Stomach (tissue), 19 donors: ENCODE measurements at places on chromosomes 13 and 19.

DNA sequence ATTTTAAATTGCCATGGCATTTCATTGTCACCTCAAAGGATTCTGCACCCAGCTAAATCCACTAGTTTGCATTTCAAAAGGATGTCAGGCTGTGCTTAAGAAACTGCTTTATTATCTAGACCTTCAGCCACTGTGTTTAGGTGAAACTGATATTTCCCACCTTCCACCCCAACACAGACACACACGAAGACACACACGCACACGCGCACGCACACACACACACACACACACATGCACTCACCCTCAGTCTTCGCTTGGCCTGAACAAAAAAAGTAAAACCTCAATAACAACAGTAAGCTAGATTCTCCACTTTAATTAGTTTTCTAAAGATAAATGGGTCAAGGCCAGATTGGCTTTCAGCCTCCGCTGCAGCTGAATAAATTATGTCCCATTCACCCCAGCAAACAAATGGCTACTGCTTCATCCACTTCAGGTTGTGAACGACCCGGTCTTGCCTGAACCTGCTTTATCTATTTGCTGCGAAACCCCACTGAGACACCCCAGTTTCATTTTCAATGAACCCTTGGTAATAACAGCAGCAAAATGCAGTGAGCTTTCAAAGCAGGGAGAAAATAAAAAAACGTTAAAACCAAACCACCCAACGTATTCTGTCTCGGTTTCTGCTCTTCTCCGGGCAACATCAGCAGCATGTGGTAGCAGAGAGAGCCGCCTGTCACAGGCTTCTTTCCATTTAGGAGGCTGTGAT lies 166.8 kb downstream of the DCT start:
- H3K4me3 ChIP-seq: no peak overlapping the region
- H3K27me3 ChIP-seq: no peaks in the 10 kb centered on the region
- H3K36me3 ChIP-seq: no peaks in the 10 kb centered on the region
- DNase-seq: no peak

DNA sequence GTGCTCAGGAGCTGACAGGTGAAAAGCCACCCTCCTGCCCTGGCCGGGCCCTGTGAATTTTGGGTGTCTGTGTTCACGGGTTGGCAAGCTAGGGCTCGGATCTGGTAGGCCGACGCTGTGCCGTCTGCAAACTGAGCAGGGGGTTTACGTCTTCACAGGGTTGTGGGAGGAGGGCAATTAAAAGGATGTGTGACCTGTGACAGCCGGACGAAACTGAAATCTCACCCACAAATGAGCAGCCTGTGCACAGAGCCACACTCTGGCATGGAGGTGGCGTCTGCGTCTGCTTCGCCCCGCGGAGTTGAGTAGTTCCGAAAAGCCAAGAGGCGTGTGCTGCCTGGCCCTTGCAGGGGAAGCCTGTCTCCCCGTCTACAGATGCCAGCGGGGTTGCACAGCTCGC lies 117.3 kb downstream of the KDM4B start:
- no peak overlapping the region for H3K4me3 ChIP-seq
- peaks cover 76% of the 10 kb centered on the region for H3K36me3 ChIP-seq
- H3K27me3 ChIP-seq: no peaks in the 10 kb centered on the region
- peaks cover 7% of the 10 kb centered on the region for H3K4me1 ChIP-seq
- no peak overlapping the region for H3K27ac ChIP-seq

GRCh38 chr19:35223862-35224505 lies 4.6 kb downstream of the FAM187B start:
- H3K4me3 ChIP-seq: no peak overlapping the region
- no peaks in the 10 kb centered on the region for H3K36me3 ChIP-seq
- no peak overlapping the region for H3K27ac ChIP-seq
- H3K27me3 ChIP-seq: no peaks in the 10 kb centered on the region
- peaks cover 17% of the 10 kb centered on the region for H3K4me1 ChIP-seq

DNA sequence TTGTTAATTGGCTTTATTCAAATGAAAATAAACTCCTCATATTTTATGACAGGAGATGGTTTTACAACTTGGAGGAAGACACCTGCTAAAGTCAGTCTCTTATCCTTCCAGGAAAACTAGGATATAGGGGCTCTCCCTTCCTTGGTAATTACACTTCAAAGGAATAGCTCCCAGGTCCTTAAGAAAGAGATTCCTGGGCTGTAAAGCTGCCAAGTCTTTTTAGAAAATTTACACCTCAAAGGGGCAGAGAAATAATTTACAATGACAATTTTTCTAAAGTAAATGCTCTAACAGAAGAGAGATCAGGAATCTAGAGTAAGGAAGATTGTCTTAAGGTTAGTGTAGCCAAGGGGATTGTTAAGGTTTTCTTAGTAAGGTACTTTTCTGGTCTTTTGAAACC lies 1359.0 kb downstream of the OLFM4 start:
- H3K4me1 ChIP-seq: no peaks in the 10 kb centered on the region
- H3K27ac ChIP-seq: no peak overlapping the region
- H3K4me3 ChIP-seq: no peak overlapping the region
- no peak for DNase-seq

DNA sequence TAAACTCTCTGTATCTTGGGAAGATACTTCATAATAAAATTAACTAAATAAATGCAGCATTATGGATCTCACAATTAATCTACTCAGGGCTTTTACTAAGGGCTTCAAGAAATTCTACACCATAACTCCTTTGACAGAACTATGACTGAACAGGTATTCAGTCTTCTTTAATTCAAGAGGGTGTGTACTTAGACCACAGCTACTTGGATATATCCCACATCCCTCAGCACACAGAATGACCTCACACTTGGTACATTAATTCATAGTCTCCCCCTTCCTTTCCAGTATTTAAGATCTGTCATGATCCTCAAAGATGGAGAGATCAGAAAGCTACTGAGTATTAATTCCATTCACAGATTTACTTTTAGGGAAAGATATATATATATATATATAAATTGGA lies 11.6 kb downstream of the DIAPH3 start:
- H3K36me3 ChIP-seq: no peaks in the 10 kb centered on the region
- H3K27ac ChIP-seq: no peak overlapping the region
- H3K4me1 ChIP-seq: no peaks in the 10 kb centered on the region
- no peaks in the 10 kb centered on the region for H3K27me3 ChIP-seq
- H3K4me3 ChIP-seq: no peak overlapping the region

DNA sequence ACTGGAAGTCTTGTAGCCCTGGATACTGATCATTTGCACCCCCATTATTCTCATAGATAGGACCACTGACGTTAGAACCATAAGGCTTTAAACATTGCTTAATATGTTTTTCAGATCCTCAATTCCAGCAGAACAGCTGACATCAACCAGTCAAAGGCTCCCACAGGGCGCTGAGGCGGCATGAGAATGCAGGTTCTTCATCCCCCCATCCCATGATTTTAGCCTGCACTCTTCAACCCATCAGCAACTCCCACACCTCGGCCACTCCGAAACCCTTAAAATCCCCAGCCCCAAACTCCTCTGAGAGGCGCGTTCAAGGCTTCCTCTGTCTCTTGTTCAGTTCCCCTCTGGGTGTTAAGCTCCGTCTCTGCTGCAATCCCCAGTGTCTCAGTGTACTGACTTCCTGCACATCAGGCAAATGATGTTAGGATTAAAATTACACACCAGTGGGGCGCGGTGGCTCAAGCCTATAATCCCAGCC lies 24.3 kb upstream of the LAMP1 start:
- H3K36me3 ChIP-seq: no peaks in the 10 kb centered on the region
- H3K27me3 ChIP-seq: no peaks in the 10 kb centered on the region
- H3K27ac ChIP-seq: no peak overlapping the region
- DNase-seq: no peak
- peaks cover 11% of the 10 kb centered on the region for H3K4me1 ChIP-seq

GRCh38 chr13:56317841-56318240 lies 822.9 kb upstream of the PRR20A start:
- H3K36me3 ChIP-seq: no peaks in the 10 kb centered on the region
- H3K4me3 ChIP-seq: no peak overlapping the region
- H3K4me1 ChIP-seq: no peaks in the 10 kb centered on the region
- peak; percentile 20 for DNase-seq

DNA sequence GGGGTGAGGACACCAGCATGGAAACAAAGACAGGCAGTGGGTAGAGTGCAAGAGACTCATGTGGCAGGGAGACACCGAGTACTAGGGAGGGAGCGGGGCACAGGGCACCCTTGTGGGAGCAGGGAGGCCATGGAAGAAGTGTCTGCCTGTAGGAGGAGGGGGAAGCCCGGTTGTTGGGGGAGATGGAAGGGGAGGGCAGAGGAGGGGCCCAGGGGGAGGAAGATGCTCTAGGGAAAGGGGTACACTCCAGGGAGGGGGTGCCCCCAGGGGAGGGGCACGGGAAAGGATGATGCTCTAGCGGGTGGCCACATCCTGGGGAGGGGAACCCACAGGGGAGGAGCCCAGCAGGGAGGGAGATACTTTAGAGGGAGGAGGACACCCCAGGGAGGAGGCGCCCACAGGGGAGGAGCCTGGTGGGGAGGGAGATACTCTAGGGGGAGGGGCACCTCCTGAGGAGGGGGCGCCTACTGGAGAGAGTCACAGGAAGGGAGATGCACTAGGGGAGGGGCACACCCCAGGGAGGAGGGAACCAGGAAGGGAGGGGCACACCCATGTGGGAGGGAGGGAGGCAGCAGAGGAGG lies 24.9 kb downstream of the CPAMD8 start:
- no peaks in the 10 kb centered on the region for H3K36me3 ChIP-seq
- no peak overlapping the region for H3K4me3 ChIP-seq
- H3K27me3 ChIP-seq: no peaks in the 10 kb centered on the region
- H3K4me1 ChIP-seq: no peaks in the 10 kb centered on the region
- DNase-seq: no peak
